Heart left ventricle (tissue), 16 donors: ENCODE measurements at places on chromosomes 3 and 15. TPM values are rescaled to one million over a fixed set of nuclear protein-coding genes. Genes with fewer than 3 reads are reported as not detected.

Gene MOBP
- total RNA-seq, result not detected

DNA sequence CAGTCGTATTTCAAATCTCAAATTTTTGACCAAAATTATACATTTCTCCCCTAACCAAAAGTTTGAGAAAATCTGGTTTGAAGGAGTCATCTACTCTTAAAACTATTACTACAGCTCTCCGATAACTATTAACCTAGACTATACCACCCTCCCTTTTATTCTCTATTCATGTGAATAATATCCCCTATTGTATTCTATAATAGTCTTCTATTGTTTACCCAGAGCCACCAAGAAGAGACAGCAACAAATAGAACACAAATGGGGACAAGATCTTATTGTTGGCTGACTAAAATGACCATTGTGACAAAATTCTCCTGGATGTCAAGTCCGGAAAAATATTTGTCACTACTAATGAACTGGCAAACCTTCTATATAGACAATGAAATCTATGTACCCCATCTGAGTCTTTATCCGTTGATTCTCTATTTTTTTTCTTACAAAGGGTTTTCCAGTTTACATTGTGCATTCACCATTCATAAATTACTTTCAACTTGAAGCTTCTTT lies 618.0 kb downstream of the CADM2 start:
- H3K36me3 ChIP-seq, result no peaks in the 10 kb centered on the region
- H3K4me3 ChIP-seq, result no peak overlapping the region
- H3K27ac ChIP-seq, result no peak overlapping the region
- no peaks in the 10 kb centered on the region for H3K27me3 ChIP-seq

Gene LYZL4
- not detected for total RNA-seq

GRCh38 chr3:128398586-128398985 lies 68.1 kb downstream of the DNAJB8 start:
- H3K27ac ChIP-seq, result no peak overlapping the region
- H3K36me3 ChIP-seq, result no peaks in the 10 kb centered on the region
- no peaks in the 10 kb centered on the region for H3K27me3 ChIP-seq
- peaks cover 41% of the 10 kb centered on the region for H3K4me1 ChIP-seq

Gene FAM81A
- 3.5 TPM for total RNA-seq

Gene TMOD2
- total RNA-seq, result 6.4 TPM

Gene CPEB1
- 0.80 TPM for total RNA-seq

Gene CNTN3
- total RNA-seq, result 0.88 TPM

Gene FAM107A
- total RNA-seq, result 68.2 TPM

DNA sequence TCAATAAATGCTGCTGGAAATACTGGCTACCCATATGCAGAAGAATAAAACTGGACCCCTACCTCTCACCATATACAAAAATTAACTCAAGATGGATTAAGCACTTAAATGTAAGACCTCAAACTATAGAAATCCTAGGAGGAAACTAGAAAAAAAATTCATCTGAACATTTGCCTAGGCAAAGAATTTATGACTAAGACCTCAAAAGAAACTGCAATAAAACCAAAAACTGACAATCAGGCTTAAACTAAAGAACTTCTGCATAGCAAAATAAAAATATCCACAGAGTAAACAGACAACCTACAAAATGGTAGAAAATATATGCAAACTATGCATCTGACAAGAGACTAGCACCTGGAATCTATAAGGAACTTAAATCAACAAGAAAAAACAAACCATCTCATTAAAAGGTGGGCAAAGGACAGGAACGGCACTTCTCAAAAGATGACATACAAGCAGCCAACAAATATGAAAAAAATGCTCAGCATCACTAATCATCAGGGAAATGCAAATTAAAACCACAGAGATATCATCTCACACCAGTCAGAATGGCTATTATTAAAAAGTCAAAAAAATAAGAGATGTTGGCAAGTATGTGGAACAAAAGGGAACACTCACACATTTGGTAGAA lies 47.0 kb downstream of the MYO9A start:
- DNase-seq, result no peak
- H3K4me3 ChIP-seq, result no peak overlapping the region
- H3K27ac ChIP-seq, result no peak overlapping the region
- no peaks in the 10 kb centered on the region for H3K4me1 ChIP-seq

Gene SPINT1
- 0.82 TPM for total RNA-seq

DNA sequence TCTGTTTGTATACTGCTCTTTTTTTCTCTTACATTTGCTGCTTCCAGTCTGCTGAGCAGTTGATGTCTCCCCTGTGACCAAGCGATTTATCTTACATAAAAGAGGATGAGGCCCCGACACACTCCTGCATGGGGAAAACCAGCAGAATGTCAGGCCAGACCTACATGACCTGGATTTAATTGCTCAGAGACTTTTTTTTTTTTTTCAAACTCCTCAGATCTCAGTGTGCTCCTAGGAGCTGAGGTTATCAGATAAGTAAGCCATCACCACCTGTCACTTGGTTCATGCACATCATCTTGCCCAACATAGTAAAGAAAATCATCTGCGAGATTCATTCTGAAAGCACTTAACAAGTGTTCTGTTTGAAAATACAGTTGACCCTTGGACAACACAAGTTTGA lies 163.1 kb downstream of the PLCL2 start:
- H3K36me3 ChIP-seq, result peaks cover 19% of the 10 kb centered on the region
- H3K4me1 ChIP-seq, result peaks cover 7% of the 10 kb centered on the region
- no peak overlapping the region for H3K27ac ChIP-seq
- H3K27me3 ChIP-seq, result no peaks in the 10 kb centered on the region

Gene FAH
- 22.5 TPM for total RNA-seq

DNA sequence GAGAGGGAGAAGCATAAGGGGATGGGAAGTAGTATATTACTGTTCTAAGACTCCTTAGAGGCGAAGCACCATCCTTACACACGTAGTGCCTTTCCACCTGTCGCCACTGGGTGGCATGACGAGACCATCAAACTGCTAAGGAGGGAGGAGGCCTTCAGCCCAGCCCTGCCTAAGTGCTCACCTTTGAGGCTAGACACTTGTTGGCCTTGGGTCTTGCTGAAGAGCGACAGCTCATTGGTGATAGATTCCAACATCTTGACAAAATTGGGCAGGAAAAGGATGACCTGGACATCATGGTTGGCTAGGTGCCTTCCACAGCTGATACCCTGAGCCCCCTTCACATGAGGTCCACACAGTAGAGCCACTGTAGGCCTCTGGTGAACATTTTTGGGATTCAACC lies 19.6 kb downstream of the CLK3 start:
- H3K27me3 ChIP-seq, result no peaks in the 10 kb centered on the region
- H3K4me3 ChIP-seq, result no peak overlapping the region
- peaks cover 98% of the 10 kb centered on the region for H3K36me3 ChIP-seq
- no peaks in the 10 kb centered on the region for H3K4me1 ChIP-seq
- no peak overlapping the region for H3K27ac ChIP-seq

- H3K4me3 ChIP-seq, result no peak overlapping the region
- H3K36me3 ChIP-seq, result no peaks in the 10 kb centered on the region
- no peaks in the 10 kb centered on the region for H3K27me3 ChIP-seq
- H3K4me1 ChIP-seq, result no peaks in the 10 kb centered on the region
- DNase-seq, result no peak
Measured at GRCh38 chr3:73656241-73656890, 31.6 kb upstream of the PDZRN3 start.

DNA sequence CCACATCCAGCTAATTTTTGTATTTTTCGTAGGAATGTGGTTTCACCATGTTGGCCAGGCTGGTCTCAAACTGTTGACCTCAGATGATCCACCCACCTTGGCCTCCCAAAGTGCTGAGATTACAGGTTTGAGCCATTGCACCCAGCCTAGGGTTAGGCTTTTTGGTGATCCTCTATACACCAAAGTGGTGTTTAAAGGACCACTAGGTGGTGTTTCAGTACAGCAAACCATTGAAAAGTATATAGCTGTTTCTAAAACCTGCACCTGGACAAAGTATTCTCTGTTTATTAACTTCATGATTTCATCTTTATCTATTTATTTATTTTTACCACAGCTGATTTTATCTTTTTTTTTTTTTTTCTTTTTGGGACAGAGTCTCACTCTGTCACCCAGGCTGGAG lies 68.4 kb downstream of the MINDY2 start:
- no peak overlapping the region for H3K4me3 ChIP-seq
- H3K36me3 ChIP-seq, result no peaks in the 10 kb centered on the region
- no peaks in the 10 kb centered on the region for H3K27me3 ChIP-seq

DNA sequence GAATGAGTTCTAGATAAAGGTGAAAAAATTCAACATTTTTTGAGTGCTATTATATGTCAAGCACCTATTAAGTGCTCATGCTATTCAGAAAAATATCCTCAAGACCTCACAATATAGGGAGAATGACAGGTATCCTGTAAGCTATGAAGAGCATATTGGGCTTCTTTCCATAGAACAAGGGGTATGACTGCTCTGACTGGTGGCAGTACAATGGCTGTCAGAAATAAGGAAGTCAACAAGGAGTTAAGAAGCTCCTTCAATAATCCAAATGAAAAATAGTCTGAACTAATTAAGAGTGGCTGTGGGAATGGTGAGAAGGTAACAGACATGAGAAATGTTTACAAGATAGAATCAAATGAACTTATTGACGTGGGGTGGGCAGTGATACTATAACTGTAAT lies 24.7 kb downstream of the NPTN start:
- no peak for DNase-seq
- no peaks in the 10 kb centered on the region for H3K27me3 ChIP-seq
- no peaks in the 10 kb centered on the region for H3K36me3 ChIP-seq
- no peak overlapping the region for H3K4me3 ChIP-seq
- H3K27ac ChIP-seq, result peak overlapping the region; percentile 11
- peaks cover 62% of the 10 kb centered on the region for H3K4me1 ChIP-seq

GRCh38 chr3:26675336-26675735 lies 52.8 kb downstream of the LRRC3B start:
- DNase-seq, result no peak
- H3K27ac ChIP-seq, result no peak overlapping the region
- no peaks in the 10 kb centered on the region for H3K4me1 ChIP-seq
- no peak overlapping the region for H3K4me3 ChIP-seq
- H3K36me3 ChIP-seq, result no peaks in the 10 kb centered on the region

Gene SEMA3G
- 14.4 TPM for total RNA-seq

- no peaks in the 10 kb centered on the region for H3K27me3 ChIP-seq
- no peak overlapping the region for H3K4me3 ChIP-seq
- no peaks in the 10 kb centered on the region for H3K4me1 ChIP-seq
- H3K27ac ChIP-seq, result no peak overlapping the region
Measured at GRCh38 chr3:148162132-148162531, 535.6 kb upstream of the AGTR1 start.
